ENCODE measurements at places on chromosomes 16 and 17.

DNA sequence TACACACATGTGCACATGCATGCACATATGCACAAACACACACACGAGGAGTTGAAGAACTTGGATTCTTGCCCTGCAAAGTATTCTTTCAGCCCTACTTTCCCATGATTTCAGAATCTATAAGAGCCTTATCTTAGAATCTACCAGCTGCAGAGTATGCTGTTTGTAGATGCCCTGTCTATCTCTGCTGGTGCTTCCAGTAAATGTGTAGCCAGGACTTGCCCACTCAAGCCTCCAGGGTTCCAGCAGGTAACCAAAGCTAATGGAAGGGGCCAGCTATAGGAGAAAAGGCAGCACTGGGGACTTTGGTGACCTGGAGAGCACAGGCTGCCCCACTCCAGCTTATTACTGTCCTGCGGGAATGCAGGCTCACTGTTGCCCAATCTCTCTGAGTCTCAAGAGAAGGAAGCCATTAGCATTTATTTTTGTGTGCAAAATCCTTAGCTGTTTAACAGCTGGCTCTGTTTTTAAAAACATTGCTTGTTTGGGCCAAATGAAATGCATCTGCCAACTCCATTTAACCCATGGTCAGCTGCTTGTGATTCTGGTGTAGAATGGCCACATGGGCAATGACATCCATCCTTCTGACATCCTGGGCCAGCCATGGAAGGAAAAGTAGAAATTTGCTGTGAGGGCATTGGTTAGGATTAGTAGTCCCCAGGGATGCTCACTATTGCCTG is 28.6 kb upstream of the XYLT1 start:
- DNase-seq: no peak

DNA sequence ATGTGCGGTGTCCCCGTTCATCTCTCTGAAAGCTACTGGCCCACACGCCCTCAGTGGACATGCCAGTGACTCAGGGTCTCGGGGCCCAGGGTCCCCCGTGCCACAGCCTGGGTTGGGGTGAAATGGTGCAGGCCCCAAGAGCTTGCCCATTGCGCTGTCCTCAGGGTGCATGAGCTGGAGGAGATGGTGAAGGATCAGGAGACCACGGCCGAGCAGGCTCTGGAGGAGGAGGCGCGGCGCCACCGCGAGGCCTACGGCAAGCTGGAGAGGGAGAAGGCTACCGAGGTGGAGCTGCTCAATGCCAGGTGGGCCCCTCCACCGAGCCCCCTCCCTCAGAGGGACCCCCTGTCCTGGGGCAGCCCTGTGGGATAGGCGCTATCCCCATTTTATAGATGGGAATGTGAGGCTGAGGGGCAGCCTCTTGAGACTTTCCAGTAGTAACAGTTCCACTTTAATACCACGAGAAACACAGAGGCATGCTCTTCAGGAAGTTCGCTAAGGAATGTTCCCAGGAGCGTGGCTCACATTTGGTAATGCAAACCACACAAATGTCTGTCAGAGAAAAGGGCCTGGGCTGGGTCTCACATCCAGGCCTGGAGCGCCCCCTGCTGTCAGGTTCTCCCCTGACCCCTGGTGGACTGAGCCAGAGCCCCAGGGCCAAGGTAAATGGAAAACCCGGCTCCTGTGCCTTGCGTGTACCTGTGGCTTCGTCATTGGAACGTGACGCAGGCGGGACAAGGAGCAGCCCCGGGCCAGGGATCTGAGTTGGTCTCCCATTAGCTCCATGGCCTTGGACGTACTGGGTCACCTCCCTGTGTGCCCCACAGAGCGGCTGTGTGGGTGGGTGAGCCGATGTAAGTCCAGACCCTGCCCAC is 133.7 kb downstream of the RAB11FIP4 start:
- no peak for DNase-seq

- DNase-seq: no peak
Observed at GRCh38 chr17:41082626-41083025, 1.3 kb upstream of the KRTAP4-7 start.

DNA sequence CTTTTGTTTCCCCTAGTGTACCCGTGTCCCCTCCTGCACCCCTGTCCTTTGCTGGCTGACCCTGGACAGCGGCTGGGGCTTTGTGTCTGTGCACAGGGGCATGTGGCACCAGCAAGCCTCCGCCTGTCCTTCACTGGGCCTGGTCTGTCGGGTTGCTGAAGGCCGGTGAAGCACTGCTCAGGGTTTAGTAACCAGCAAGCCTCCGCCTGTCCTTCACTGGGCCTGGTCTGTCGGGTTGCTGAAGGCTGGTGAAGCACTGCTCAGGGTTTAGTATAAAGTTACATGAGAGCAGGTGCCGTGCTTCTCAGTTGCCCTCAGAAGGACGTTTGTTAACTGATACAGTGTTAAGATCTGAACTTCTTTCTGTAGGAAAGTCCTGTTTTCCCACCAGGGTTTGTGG is 33.8 kb downstream of the DEF8 start:
- DNase-seq: no peak

DNA sequence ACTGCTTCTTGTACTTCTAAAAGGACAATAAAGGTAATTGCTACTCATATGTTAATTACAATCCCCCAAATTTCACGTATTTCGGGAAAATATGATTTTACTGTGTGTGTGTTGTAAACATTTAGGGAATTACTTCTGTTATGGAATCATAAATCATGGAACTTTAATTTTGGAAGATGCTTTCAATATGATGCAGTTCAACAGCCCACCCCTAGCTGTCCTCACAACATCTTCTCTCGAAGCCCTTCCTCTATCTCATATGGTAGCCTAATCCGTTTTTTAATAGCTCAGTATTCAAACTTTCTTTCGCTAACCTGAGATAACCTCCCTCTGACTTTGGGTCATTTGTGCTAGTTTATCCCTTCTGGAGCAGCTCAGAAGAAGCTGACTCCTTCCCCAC is 78.4 kb downstream of the ANKFN1 start:
- no peak for DNase-seq

- no peak for DNase-seq
Observed at GRCh38 chr17:2893422-2893914, 97.2 kb downstream of the RAP1GAP2 start.

- no peak for DNase-seq
Observed at GRCh38 chr16:84517366-84517765, 12.9 kb upstream of the MEAK7 start.

GRCh38 chr17:74031316-74032090 is 172.0 kb upstream of the RPL38 start:
- no peak for DNase-seq

GRCh38 chr17:77619851-77620250 is 338.7 kb upstream of the TNRC6C start:
- no peak for DNase-seq

DNA sequence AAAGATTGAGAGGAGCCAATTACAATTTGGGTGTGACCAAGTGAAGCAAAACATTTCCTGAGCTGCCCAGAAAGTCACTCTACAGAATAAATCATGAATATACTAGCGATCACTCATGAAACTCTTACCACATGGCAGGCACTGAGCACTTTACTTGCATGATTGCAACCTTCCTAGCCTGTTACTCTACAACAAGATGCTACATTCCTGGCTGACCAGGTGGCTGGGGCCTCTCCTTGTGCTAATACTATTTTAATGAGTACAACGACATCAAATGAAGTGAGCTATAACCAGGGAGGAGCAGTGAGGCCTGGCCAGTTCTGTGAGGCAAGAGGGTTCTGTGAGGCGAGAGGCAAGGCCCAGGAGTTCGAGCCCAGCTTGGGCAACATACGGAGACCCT is 75.2 kb downstream of the CPPED1 start:
- no peak for DNase-seq

GRCh38 chr16:73209190-73209589 is 161.3 kb upstream of the ZFHX3 start:
- no peak for DNase-seq

GRCh38 chr16:15757630-15758251 is 99.1 kb downstream of the MYH11 start:
- no peak for DNase-seq

- DNase-seq: no peak
Observed at GRCh38 chr17:76417499-76418143, 33.2 kb downstream of the SPHK1 start.

DNA sequence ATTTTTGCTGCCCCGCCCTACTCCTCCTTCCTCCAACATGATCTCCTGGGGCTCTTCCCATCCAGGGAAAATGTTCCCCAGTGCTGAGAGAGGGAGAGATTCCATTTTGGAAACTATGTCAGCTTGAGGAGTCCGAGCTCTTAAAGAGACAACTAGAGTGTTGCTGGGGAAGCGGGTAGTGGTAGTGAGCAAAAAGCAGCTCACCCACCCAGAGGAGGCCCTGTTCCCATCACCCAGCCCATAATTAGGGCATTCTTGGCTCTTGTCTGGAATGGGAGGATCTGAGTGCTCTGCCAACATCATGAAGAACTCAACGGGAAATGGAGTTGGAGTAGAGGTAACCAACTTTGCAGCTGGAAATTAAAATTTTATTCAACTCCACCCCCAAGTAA is 9.1 kb upstream of the MSL1 start:
- no peak for DNase-seq

DNA sequence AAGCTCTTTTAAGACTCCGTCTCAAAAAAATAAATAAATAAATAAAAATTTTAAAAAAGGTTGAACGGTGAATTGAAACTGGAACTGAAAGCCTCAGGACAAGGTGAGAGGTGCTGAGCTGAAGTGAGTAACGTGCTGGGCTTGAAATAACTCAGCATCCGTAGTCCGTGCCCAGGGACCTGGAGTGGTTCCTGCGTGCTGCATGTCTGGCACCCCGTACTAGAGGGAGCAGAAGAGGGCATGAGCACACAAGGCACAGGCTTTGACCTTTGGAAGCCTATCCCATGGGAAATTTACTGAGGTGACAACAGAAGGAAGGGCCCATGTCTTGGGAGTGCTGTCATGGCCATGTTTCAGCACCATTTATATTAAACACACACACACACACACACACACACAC is 4.5 kb upstream of the MEIOB start:
- no peak for DNase-seq

GRCh38 chr17:37261286-37261685 is 114.5 kb upstream of the C17orf78 start:
- no peak for DNase-seq

DNA sequence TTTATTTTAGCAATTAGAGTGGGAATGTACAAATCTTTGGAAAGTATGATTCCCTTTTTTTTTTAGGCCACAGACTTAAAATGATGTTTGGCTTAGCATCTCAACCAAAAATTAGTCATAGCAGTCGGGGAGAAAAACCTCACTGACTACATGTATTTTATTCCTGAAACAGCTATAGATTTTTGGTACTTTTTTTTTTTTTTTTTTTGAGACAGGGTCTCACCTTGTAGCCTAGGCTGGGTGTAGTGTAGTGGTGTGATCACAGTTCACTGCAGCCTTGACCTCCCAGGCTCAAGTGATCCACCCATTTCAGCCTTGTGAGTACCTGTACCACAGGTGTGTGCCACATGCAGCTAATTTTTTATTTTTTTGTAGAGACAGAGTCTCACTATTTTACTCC is 23.4 kb downstream of the RNFT1 start:
- no peak for DNase-seq

GRCh38 chr16:47196457-47196856 is 52.7 kb upstream of the NETO2 start:
- DNase-seq: no peak

GRCh38 chr16:23284584-23284983 is 17.5 kb upstream of the SCNN1B start:
- DNase-seq: no peak

DNA sequence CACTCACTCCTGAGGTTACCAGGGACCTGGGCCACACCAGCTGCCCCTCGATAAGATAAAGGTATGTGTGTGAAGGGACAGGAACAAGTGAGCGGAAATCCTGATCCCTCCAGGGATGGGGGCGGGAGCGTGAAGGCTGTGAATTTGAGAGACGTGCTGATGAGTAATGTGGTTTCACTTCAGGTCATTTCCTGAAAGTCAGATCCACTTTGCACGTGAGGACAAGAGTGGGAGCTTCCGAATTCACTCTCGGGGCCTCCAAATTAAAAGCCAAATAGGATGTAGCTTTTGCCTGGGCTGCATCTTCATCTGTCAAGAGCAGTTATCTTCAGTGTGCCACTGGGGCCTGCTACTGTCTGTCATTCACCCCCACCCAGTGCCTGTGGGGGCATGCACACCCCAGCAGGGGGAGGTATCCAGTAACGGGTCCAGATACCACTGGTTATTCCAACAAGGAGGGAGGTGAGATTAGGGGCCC is 87.4 kb upstream of the LHX1 start:
- DNase-seq: no peak

DNA sequence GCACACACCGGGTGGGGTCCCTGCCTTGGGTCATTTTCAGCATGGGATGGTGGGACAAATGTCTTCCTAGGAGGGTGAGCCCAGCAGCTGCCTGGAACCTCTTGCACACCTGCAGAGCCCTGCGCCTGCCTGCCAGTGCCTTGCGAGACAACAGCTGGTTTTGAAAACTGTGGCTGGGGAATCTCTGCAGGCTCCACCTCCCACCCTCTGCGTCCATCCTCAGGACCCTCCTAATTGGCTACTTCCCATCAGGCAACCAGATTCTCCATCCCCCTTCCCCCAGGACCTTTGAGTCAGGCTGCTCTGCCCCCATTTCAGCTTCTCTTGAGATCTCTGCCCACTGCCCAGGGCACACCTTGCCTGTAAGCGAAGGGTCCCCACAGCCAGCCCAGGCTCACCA is 26.6 kb downstream of the PEMT start:
- no peak for DNase-seq

DNA sequence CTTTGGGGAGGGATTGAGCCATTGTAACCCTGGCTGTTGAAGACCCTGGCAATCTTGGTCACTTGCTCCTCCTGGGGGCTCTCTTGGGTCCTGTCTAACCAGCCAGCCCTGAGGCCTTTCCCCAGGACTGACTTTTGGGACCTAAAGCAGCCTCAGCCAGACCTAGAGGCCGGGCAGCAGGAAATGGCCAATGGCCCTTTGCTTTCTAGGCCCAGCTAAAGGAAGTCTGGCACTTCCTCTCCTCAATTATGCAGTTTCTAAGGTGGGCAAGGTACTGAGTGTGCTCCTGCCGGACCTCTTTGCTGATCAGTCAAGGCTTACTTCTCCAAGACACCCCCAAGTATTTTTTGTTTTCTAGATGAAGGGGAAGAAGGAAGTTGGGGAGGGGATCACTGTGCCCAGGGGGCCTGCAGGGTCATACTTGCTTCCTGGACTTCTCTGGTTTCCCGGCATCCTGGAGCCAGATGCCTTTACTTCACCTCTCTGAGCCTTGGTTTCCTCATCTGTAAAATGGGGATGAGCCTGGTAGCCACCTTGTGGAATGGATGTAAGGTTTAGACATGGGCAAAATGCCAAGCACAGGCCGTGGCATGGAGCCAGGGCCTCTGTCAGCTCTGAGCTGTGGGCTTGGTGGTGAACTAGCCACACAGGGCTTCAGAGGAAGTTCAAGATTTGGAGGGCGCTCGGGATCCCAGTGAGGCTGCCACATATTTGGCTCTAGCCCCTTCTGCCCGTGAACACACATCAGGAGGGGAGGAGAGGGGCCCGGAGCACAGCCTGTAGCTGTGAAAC is 8.6 kb downstream of the CX3CL1 start:
- no peak for DNase-seq

DNA sequence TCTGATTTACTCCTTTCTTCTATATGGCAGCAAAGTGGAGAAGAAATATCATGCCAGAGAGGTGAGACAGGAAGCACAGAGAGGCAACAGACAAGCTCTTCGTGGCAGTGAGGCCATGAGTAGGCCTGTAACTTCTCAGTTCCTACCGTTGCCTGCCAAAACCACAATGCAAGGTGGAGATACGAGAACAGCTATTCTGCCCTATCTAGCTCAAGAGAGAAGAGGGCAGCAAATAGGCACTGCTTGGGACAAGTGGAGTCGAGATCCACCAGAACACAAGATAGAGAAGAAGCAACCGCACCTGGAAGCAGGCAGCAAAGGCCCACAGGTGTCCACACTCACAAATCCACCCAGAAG is 24.8 kb downstream of the RANBP10 start:
- no peak for DNase-seq

GRCh38 chr17:17719199-17719940 is 38.1 kb downstream of the RAI1 start:
- DNase-seq: no peak
